ENCODE measurements at places on chromosomes 1 and 21.

DNA sequence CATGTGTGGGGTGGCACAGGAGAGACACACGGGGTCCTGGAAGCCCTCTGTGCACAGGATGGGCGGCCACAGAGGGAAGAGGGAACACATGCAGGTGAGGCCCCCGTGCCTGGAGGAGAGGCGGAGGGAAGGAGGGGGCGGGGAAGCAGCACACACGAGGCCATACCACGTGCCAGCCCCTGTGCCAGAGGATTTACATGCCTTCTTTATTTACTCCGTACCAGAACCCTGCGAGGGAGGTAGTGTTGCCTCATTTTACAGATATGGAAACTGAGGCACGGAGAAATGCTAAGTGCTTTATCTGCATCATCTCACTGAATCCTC is 56.1 kb downstream of the ARHGEF10L start:
- no peak for DNase-seq

DNA sequence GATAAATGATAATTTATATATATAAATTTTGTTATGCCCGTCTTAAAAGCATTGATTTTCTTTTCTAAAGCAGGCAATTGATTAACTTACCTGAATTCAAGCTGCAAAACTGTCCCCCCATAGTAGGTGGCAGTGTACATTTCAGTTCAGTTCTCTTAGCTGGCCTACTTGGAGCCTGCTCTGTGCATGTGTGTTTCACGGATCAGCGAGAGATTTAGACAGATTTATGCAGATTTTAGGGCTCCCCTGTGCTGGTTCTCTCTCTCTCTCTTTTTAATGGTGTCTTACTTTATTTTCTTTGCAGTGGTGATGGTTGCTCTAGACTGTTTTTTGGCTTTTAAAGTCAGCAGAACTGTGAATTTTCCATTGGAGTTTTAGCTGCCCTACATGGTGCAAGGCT is 30.7 kb downstream of the CLIC4 start:
- DNase-seq = no peak

GRCh38 chr1:104856091-104856490 is 1106.4 kb downstream of the AMY1C start:
- DNase-seq = no peak

GRCh38 chr1:201399352-201400126 is 415 bp upstream of the LAD1 start:
- no peak for DNase-seq

DNA sequence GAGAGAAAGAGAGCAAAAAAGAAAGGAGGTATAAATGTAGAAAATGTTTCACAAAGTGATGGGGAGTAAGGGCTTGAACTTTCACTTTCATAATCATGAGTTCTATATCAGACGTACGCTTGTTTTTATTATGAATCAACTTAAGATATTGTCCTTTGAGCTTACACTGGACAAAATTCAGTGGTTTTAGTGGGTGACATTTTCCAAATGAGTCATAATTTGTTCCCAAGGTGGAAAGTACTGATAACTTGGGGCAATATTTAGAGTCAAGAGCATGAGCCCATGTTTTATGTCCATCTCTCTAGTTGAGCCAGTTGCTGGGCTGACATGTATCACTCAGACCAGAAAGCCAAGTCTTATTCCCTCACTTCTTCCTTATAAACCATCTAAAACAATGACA is 161.6 kb downstream of the CHRM3 start:
- DNase-seq = no peak

- no peak for DNase-seq
These were observed 126.6 kb downstream of the C1orf21 start for GRCh38 chr1:184513421-184513820.

DNA sequence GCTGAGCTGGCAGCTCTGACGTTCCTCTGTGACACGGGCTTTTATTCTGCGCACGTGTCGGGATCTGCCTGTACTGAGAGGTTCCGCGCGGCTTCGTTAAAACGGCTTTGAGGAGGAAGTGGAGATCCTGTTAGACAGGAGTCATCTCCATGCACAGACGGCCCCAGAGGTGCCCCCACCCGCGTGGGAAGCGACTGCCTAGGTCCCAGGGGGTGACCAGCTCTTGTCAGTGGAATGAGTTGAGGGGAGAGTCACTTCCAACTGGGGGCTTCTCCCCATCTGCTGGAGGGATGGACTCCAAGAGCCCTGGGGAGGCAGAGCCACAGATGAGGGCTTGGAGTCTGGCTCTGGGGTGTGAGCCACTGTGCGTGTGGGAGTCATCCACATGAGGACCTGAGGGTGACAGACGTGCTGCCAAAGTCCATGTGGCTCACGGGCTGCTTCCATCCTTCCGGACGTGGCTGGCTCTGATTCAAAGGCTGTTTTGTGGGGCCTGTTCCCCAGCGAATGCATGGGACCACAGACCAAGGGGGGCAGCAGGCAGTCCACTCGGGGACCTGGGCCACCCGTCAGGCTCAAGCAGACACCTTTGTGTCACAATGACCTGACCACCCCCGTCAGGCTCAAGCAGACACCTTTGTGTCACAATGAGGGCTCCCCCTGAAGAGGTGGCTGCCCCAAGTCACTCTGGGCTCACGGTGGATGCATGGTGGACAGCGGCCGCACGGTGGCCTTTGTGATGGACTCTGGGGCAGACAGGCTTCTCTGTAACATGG is 26.8 kb downstream of the PTTG1IP start:
- DNase-seq = no peak

DNA sequence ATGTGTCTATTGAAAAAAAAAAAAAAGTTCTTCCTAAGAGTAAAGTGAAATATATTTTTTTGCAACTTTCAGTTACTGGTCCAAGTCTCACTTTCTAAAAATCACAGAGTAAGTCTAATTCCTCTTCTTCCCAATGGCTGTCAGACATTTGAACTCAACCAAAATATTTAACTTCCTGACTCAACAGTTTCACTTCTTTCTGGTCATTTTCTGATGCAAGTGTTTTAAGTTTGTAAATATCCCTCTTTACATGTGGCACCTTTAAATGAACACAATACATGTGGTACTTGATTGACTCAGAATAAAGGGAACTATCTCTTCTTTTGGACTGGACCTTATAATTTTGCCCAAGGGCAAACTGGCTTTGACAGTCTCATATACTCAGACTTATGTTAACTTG is 76.7 kb downstream of the ASH1L start:
- no peak for DNase-seq

DNA sequence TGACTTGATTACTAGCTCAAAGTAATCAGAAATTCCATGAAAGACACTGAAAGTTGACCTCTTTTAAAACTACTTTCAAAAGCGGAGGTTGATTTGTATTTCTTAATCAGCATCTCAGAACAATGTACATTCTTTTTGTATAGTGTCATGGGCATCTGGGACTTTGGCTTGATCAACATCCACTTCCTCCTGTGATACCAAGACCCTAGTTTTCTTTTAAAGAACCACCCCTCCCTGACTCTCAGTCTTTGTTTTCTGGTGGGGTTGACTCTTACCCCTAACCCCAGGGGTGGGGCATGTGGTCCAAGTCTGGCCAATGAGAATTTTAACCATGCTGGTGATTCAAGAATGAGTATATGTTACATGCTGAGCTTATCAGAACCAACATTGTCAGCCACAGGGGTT is 21.7 kb upstream of the IRF2BP2 start:
- no peak for DNase-seq

DNA sequence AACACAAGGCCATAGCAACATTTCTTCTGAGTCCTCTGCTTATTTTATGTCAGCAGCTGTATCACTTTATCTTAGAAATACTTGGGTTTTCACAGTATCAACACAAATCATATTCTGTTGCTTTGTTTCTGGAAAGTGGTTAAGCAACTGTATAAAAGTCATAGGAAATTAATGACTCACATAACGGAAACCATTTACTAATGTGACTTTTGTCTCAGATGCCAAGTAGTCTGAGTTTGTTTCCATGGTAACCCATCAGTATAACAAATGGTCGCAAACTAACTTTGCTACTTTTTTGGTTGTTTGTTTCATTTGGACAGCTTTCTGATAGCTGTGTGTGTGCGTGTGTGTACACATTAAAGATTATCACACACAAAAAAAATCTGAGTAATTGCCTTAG is 31.1 kb downstream of the EEIG2 start:
- no peak for DNase-seq

DNA sequence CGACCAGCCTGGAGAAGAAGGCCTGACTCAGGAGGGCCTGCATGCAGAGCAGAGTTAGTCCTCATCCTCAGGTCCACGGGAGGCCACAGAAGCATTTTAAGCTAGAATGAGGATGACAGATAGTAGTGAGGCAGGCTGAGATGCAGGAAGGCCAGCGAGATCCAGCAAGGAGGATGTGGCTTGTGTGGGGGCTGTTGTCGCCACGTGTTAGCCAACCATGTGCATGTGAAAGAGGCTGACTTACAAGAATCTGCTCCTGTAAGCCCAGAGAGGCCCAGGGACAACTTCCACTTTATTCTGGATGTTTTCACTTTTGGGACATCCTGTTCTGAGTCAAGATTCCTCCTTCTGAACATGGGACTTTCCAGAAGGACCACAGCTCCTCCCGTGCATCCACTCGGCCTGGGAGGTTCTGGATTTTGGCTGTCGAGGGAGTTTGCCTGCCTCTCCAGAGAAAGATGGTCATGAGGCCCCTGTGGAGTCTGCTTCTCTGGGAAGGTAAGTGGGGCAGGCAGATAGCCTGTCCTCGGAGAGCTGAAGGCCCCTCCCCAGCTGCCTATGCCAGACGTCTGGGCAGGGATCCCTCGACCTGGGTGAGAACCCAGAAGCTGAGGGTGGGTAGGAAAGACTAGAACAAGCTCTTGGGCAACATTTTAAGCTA is at the start of gene SLAMF8:
Gene SLAMF8, plus strand, starts transcription at position 433 of the 661 bp plus-strand sequence. Its CDS starts 26 bp downstream, at position 459.
- no peak for DNase-seq

DNA sequence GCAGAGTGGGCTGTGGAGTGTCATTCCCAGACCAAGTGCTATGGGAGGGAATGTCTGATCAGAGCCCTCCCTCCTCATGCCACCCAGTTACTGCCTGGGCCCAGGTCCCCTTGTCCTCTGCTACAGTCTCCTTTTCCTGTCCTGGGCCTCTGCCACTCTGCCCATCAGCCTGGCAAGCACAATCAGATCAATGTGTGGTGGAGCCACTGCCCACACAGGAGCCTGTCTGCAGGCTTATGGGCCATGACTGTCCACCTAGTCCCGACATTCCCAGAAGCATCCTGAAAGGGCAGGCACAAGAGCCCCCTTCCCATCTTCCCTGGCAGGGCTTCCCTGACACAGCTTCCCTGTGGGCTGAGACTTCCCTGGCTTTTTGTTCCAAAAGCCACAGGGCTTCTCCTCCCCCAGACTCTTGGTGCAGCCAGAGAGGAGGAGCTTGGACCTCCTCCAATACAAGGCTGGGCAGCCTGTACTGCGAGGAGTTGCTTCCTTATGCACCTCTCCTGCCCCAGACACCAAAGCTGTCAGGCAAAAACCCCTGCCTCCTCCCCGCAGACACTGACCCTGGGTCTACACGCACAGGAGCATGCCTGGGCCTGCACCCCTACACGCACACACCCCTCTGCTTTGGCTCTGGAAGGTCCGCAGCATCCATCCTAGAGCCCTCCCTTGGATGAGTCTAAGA is 29.2 kb upstream of the CNTN2 start:
- peak; percentile 29 for DNase-seq

DNA sequence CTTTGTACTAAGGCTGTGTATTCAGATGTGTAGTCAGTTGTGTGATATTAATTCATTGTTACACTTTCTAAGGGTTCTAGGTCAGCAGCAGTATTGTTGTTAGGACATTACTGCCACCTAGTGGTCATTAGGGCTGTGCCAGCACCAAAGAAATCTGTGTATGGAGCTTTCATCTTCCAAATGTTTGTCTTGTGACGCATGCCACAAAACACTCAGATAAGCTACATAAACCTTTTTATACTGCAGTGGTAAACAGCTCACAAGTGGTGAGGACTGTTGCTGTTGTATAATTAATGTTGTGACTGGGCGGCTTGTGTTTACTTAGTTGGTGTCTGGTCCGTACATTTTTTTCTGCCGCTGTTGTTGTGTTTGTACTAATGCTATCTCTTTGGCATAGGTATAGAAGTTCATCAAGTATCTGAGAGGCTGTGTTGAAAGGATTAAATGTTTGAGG is 51.7 kb downstream of the S1PR1 start:
- DNase-seq = peak; percentile 87

GRCh38 chr1:97245026-97245425 is 523.4 kb downstream of the PTBP2 start:
- DNase-seq = no peak

DNA sequence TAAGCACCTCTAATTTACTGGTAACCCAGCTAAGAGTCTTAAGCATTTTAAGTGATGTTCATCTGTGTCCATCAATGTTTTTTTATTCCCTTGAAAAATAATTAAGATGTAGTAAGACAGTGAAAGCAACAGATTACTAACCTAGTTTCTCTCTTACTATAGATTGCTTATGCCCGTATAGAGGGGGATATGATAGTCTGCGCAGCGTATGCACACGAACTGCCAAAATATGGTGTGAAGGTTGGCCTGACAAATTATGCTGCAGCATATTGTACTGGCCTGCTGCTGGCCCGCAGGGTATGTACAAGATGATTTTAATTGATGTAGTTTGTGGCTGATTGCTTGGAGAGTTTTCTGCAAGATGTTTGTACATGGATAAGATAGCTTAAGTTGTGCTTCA is 2.8 kb downstream of the RPL5 start:
- DNase-seq = no peak

- peak; percentile 2 for DNase-seq
These were observed 65.0 kb upstream of the KCND3 start for GRCh38 chr1:112054510-112054909.

DNA sequence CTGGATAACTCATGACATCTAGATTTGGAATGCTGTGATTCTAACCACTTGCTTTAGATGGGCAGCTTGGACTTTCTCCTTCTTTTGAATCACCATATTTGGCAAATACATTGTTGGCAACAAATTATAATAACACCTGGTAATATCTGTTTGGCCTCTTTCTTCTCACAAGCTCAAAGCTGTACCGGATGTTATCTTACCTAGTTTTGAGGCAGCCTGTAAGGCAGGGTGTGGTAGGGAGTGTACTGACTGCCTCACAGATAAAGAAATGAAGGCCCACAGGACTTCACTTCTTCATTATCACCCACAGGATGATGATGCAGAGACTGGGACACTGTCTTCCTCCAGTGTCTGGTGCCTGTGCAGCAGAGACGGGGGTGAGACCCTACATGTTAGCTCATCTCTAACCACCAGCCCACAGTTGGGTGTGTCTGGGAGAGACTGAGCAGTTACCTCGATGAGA is 28.5 kb downstream of the TUFT1 start:
- no peak for DNase-seq

DNA sequence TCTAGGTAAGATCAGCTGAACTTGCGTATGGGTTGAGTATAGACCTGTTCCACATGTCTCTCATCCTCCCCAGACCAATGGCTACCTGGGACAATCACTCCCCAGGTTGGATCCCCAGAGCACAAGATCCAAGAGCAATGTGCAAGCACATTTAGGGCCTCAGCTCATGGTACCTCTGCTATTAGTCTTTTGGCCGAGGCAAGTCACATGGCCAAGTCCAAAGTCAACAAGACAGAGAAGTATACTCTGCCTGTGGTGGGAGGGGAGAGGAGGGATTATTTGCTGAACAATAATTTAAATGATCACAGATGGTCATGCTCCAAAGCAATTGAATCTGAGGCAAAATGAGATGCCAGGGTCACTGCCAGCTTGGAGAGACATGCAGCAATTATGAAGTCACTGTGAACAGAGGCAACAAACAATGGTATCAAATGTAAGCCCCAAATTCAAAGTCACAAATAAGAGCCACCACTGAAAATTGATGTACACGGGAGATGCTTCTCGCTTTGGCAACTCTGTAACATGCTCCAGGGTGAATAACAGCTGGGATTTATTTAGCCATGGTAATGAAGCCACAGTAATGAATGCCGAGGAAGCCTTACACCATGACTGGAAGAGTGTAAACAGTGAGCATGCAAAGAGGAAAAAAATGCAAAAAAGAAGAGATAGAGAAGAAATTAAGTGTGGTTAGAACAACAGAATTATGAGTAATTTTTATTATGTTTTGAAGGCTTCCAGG is 149.1 kb downstream of the ZNF281 start:
- DNase-seq = no peak

- DNase-seq = no peak
These were observed at the start of gene IL24 for GRCh38 chr1:206897175-206897574. IL24 (plus strand) TSS chr1:206897443; CDS start chr1:206897833, 390 bp downstream.

Measured in NCI-H2029 treated with DMSO at 0.1 percent for 48 hours (cell line).